Activated CD8-positive, alpha-beta memory T cell treated with anti-CD3 and anti-CD28 coated beads for 48 hours (primary cell): ENCODE measurements at places on chromosomes 1 and 21.

GRCh38 chr21:44871576-44872269 lies 1.8 kb downstream of the PTTG1IP start:
- no peak for DNase-seq

- no peak for DNase-seq
These were observed 1.0 kb downstream of the F11R start for GRCh38 chr1:161019751-161020495.

DNA sequence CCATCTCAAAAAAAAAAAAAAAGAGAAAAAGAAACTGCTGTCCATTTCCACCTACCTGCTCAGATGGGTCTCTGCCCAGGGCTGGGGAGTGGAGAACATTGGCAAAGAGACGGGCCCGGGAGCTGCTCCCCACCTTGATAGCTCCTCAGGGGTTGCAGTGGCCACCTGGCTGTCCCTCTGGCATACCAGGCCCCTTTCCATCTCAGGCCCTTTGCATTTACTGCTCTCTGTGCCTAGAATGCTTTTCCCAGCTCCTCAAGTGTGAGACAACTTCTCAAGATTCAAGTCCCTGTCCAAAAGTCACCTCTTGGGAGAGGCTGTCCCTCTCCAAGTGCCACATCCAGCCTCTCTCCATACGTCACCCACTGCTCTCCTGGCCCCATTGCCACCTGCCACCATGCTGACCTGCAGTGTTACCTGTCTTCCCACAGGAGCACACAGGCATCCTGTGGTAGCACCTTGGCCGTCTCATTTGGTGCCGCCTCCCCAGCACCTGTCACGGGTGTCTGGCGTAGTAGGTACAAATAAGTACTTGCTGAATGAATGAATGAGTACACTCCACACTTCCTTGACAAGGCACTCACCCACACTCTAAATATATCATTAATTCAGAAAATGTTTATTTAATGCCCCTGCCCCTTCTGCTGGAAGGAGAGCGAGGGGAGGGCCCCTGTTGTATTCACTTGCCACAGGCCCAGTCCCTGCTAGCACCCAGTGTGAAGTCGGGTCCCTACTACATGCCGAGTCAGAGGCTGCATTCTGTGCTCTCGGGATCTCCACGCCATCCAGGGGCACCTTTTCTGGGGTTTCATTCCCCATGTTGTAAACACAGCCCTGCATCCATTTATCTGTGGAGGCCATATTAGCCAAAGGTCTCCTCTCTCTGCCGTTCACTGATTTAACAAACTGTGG lies 48.8 kb downstream of the DISP3 start:
- no peak for DNase-seq

GRCh38 chr1:240107058-240107684 lies 15.5 kb downstream of the FMN2 start:
- no peak for DNase-seq

DNA sequence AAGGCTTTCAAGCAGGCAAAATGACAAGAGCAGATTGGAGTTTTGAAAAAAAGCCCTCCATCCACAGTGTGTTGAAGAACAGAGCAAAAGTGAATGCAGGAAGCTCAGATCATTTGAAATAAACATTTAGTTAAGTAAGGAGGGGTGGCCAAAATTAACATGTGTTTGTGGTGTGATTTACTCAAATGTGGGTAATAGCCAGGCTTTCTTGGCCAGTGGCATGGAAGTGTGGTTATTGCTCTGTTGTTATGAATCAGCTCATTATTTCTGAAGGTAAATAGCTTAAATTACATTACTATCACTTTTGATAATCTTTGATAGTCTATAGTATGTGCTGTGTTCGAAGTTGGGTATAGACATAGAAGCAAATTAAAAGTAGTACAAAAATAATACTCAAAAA lies 485.9 kb downstream of the LMO4 start:
- no peak for DNase-seq

- DNase-seq: no peak
These were observed 23.7 kb downstream of the NOL9 start for GRCh38 chr1:6530504-6531160.

DNA sequence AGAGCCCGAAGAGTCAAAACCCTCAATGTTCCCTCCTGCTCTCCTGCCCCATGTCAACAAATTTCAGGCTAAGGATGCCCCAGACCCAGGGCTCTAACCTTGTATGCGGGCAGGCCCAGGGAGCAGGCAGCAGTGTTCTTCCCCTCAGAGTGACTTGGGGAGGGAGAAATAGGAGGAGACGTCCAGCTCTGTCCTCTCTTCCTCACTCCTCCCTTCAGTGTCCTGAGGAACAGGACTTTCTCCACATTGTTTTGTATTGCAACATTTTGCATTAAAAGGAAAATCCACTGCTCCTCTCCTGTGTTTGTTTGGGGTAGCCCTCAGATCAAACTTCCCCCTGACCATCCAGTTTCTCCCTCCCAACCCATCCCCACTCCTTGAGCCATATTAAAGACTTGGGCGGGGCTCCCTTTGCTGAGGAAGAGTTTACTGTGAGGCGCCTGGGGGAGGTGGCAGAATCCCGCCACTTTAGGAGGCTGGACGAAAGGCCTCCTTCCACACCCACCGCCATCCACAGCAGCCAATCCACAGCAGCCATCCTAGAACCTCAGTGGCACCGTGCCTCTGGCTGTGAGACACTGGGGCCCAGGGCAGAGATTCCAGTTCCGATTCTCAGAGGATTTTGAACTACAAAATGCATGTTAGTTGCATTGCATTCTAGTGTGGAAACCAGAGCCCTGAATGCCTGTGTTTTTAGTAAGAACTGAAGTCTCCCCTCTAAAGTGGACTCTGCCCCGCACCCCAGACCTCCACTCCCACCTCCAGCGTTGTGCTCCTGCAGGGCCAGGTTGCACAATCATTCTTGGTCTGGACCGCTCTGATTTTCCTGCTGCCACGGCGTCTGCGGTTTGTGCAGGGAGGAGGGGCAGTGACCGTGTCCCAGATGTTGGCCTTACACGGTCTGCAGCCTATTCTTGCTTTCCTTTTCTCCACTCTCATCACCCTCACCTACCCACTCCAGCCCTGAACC lies 3.0 kb downstream of the OLFML3 start:
- DNase-seq: no peak

- DNase-seq: no peak
These were observed 360.8 kb downstream of the LMO4 start for GRCh38 chr1:87689487-87689886.

DNA sequence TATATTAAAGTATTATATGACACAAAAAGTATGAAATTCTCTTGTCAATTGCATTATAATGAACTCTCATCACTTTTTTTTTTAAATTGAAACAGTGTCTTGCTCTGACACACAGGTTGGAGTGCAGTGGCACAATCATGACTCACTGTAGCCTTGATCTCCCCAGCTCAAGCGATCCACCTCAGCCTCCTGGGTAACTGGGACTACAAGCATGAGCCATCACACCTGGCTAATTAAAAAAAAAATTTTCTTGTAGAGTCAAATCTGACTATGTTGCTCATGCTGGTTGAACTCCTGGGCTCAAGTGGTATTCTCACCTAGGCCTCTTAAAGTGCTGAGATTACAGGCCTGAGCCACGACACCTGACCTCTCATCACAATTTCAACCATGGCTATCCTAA lies 259.3 kb downstream of the S1PR1 start:
- no peak for DNase-seq

DNA sequence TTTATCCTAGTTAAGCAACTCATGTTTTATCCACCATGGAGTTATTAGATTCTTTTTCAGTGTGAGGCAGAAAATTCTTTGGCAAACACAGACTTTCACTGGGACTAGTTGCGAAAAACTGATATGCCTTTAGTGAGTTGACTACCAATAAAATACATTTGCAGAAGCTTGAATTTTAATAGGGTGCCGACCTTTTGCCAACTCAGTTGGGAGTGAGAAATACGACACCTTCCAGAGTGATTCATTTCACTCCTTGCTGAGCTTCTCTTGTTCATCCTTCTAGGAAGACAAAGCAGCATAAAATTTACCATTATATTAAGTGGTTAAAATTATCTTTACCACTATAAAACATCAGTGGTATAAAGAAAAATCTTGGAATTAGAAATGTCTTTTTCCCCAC lies 1.2 kb upstream of the KRTAP23-1 start:
- no peak for DNase-seq

- no peak for DNase-seq
These were observed 106.8 kb downstream of the CRYAA start for GRCh38 chr21:43275421-43276211.

- DNase-seq: no peak
These were observed 878 bp downstream of the MINDY1 start for GRCh38 chr1:151005729-151006319.

- no peak for DNase-seq
These were observed 68.5 kb downstream of the HHAT start for GRCh38 chr1:210397252-210397651.

DNA sequence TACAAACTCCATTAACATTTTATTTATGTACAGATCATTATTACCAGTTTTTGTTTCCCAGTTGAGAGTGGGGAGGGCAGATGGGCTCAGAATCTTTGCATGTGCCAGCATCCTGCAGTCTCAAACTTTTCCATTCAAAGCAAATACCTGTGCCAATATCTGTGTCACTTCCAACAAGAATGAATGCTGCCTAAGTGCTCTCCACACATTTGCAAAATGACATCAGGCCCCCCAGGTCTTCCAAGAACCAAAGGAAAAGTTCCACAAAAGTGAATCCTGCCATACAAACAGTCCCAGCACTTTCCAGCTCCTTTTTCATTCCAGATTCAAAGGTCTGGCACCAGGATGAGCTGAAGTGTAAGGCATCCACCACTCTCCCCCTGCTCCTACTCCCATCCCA lies 1.7 kb upstream of the TIE1 start:
- DNase-seq: no peak

DNA sequence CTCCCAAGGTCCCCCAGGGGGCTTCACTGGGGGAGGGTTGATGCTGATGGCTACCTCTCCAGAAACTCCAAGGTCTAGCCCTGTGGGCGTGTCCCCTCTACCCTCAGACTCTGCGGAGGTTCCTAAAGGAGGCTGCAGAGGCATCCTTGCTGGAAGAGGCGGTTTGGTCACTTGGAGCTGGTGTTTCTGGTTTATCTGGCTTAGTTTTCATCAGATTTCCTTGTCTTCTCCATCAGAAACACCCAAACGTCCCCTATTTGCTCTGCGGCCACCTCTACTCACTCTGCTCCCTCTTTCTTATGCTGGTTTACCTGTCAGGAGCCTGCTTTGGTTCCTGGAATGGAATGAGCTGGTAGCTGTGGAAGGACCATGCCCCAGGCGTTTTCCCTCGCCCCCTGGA lies 2.5 kb downstream of the PKP1 start:
- no peak for DNase-seq

DNA sequence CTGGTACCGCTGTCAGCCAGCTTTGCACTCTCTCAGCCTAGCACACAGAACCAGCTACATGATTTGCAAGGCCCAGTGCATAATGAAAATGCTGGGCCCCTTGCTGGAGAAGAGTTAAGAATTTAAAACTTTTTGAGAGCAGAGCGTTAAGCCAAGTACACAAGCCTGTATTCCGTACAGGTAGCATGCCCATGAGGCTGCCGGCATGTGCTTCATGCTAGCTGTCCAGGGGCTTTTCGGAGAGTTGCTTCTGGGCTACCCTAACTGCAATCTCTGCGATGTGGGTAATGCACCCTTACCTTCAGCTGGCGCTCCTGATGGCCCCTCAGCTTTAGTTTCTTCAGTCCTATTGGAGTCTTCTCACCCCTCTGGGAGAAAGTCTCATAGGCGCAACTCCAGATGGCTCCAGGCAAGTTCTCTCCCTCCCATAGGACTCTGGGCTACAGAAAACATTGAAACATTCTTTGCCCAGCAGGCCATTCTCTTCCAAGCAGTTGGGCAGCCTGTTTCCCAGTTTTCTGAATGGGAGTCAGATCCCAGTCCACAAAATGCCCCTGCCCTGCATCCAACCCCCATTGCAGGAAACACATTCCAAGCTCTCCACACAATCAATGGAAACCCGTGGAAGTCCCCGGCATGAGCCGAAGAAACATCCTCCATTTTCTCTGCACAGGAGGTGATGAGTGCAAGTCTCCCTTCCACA lies 5.7 kb upstream of the AKT3 start:
- no peak for DNase-seq

GRCh38 chr1:247681288-247681897 lies 1.9 kb upstream of the OR13G1 start:
- DNase-seq: no peak
